Stimulated activated CD4-positive, alpha-beta T cell treated with anti-CD3 and anti-CD28 coated beads, Interleukin-12 subunit alpha, Interleukin-12 subunit beta, amount 100 ng/mL, for 4 hours (primary cell): ENCODE measurements at places on chromosomes 2 and 18.

DNA sequence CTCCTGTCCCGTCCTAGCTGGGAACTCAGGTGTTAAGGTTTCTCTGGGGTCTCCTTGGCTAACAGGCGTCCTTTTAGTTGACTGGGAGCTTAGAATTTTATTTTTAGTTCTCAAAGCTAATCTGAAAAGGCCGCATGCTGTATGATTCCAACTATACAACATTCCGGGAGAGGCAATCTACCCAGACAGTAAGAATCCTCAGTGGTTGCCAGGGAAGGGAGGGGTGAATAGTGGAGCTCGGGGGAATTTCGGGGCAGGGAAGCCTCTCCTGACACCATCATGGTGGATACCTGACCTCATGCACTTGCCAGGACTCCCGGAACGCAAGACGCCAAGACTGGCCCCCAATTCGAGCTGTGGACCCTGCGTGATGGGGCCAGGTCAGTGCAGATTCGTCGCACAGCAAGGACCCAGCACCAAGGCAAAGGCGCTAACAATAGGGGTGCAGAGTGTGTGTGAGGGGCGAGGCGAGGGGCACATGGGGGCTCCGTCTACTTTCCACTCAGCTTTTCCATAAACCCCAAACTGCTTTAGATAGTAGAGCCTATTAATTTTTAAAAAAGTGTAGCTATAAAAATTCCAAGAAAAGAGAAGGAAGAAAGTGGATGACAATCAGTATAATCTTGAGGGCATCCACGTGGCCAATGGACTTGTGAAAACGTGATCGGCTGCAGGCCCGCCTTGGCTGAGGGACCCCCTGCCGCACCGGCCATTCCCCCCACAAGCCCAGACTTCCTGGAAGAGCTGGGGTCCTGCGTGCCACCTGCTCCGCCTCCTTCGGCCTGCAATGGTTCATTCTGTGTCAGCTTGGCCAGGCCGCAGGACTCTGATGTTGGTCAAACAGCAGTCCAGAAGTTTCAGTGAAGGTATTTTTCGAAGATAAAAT is 17.3 kb downstream of the PDCD1 start:
- no peak for DNase-seq

DNA sequence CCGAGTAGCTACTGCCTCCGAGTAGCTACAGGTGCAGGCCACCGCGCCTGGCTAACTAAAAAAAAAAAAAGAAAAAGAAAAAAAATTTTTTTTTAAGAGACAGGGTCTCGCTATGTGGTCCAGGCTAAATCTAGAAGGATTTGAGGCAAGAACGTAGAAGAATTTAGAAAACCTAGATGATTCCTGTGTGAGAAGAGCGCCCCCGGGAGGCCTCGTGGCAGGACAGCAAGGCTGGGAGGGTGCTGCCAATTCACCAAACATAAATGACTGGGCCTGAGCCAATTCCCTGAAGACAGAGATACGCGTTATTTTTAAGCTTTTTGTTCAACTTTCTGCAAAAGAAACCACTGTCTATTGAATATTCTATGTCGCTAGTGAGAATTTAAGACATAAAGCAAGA is 90.1 kb upstream of the TGFA start:
- no peak for DNase-seq

- DNase-seq = no peak
These were observed 21.9 kb downstream of the SLC25A52 start for GRCh38 chr18:31738460-31739407.

- no peak for DNase-seq
These were observed 1.4 kb downstream of the ARID5A start for GRCh38 chr2:96537734-96538486.

DNA sequence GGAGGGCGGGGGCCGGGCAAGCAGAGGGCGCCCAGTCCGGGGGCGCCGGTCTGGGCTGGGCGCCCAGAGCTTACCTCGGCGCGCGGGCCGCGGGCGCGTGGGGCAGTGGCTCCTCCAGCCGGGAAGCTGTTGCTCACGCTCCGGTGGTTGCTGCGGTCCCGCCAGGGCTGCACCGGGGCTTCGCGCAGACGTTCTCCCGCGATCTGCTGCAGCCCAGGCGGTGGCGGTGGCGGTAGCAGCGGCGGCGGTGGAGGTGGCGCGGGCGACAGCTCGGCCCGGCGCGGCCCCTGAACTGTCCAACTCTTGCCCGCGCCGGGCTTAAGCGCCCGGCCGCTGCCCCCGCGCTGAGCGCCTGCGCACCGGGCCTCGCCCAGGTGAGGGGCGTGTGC is 391 bp downstream of the ZNF385B start:
- no peak for DNase-seq

DNA sequence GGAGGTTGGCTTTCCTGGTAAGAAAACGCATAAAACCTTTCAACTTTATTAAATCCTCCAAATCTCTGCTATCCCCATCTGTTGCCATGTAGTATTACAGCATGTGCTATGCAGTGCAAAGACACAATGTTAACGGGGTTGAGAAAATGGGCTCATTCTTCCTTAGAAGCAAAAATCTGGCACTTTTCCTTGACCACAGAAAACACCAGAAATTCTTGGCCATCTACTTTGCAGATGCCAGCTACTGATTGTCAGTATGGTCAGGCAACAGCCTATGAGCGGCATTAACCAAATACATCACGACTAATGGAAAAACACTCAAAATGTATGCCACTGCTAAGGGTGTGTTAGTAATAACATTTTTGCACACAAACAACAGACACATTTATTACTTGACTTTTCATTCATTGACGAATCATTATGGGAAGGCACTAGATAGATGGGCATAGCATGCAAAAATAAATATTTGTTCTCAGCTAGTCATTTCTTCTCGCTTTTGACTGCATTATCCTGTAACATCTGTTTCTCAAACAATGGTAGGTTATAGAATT is 65.2 kb upstream of the CRIM1 start:
- DNase-seq = no peak

GRCh38 chr2:121257480-121257840 is 27.5 kb downstream of the TFCP2L1 start:
- DNase-seq = no peak

GRCh38 chr2:226791056-226791486 is 8.5 kb downstream of the IRS1 start:
- DNase-seq = no peak

- DNase-seq = no peak
These were observed 48.9 kb downstream of the DYNC1I2 start for GRCh38 chr2:171735991-171736710.

DNA sequence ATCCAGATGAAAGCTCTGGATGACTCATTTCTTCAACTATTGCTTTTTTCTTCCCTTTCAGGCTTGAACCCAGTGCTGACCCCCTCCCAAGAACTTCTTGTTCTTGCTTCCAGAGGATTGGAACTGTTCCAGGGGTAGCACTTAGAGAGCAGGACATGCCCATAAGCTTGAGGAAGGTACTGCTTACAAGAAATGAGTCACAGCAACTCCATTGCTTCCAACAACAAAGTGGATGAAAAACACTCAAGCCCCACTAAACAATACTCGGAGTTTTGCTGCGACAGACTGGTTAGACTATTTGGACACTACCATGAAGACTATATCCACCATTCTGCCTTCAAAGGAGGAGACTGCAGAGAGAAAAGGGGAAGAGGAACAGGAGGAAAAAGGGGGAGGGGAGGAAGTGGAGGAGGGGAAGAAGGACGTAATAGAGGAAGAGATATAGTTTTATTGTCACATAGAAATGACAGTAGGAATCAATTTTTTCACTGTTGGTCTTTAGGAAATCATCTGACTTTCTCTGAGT is 1.6 kb upstream of the EPC2 start:
- DNase-seq = no peak

DNA sequence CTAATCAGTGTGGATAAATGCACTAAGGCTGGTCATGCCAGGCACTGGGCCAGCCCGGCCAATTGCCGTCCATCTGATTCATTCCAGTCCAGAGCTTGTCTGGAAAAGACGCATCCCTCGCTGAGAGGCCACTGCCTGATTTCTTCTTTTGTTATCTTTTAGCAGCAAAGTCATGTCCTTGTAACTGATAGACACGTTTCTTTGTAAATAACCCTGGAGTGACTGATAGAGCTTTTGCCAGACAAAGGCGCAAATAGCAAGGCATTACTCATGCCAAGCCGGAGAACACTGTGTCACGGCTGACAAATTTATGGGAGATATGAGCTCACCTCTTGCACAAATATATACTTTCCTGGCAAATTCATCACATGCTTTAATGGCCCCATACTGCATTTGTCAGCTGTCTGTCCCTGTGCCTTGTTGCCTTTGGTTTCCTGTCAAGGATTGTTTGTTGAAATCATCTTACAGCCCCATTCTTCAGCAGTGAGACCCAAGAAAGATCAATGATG is 164.4 kb downstream of the ETAA1 start:
- no peak for DNase-seq

DNA sequence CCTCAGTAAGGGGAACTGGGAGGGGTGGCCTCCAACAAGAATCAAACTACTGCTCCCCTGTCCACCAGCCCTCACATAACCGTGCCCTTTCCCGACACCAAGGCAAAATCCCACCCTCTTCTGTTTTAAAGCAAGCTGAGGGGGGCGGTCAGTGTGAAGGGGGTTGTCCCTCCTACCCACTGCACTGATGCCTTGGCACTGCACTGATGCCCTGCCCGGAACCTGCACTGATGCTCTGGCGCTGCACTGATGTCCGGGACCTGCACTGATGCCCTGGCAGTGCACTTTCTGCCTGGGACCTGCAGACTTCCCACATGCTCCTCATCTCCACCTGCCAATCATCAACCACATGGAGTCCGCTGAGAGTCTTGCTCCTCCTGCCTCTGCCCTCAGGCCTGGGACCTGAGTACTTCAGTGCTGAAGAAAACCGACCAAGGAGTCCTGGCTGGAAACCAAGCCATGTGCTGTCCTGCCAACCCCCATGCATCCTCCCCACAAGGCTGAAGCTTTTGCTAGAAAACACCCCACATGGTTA is 179.5 kb downstream of the SMAD2 start:
- no peak for DNase-seq

DNA sequence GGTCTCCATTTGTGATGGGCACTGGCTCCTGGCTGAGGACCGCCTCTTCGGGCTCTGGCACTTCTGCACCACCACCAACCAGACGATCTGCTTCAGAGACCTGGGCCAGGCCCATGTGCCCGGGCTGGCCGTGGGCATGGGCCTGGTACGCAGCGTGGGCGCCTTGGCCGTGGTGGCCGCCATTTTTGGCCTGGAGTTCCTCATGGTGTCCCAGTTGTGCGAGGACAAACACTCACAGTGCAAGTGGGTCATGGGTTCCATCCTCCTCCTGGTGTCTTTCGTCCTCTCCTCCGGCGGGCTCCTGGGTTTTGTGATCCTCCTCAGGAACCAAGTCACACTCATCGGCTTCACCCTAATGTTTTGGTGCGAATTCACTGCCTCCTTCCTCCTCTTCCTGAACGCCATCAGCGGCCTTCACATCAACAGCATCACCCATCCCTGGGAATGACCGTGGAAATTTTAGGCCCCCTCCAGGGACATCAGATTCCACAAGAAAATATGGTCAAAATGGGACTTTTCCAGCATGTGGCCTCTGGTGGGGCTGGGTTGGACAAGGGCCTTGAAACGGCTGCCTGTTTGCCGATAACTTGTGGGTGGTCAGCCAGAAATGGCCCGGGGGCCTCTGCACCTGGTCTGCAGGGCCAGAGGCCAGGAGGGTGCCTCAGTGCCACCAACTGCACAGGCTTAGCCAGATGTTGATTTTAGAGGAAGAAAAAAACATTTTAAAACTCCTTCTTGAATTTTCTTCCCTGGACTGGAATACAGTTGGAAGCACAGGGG is 5.5 kb downstream of the TMEM37 start:
- no peak for DNase-seq

- DNase-seq = no peak
These were observed 257.3 kb upstream of the RASGRP3 start for GRCh38 chr2:33219114-33219513.

DNA sequence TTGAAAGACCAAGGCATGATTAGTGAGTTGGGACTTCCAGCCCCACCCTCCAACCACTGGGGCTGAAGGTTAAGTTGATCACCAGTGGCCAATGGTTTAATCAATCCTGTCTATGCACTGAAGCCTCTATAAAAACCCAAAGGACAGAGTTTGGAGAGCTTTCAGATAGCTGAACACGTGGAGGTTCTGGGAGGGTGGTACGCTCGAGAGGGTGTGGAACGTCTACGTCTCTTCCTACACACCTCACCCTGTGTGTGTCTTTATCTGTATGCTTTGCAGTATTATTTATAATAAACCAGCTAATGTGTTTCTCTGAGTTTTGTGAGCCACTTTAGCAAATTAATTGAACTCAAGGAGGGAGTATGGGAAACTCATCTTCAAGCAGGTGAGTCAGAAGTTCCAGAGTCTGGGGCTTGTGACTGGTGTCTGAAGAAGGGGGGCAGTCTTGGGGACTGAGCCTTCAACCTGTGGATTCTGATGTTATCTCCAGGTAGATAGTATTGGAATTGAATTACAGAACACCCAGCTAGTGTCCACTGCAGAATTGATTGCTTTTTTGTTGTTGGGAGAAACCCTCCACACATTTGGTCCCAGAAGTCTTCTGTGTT is 20.3 kb downstream of the ACTR3 start:
- peak; percentile 51 for DNase-seq

- DNase-seq = no peak
These were observed 256.6 kb downstream of the LOXHD1 start for GRCh38 chr18:46400449-46400848.

- DNase-seq = no peak
These were observed 11.5 kb downstream of the IGFBP5 start for GRCh38 chr2:216683846-216684245.

DNA sequence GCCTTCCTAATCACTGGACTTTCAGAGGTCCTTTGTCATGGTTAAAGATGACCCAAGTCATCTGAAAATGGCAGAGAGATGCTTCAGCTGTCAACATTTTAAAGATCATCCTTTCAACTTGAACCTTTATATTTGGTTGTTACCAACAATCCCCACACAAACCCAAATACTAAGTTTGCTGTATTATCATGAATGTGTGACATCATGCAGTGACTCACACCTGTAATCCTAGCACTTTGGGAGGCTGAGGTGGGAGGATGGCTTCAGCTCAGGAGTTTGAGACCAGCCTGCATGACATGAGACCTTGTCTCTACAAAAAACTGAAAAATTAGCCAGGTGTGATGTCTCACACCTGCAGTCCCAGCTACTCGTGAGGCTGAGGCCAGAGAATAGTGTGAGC is 55.2 kb upstream of the NRP2 start:
- DNase-seq = no peak

- no peak for DNase-seq
These were observed 915.6 kb downstream of the NRXN1 start for GRCh38 chr2:50116096-50117010.

GRCh38 chr2:241173557-241173956 is 14.9 kb upstream of the ANO7 start:
- no peak for DNase-seq

- no peak for DNase-seq
These were observed 306.5 kb upstream of the NRP2 start for GRCh38 chr2:205375461-205376448.

- DNase-seq = no peak
These were observed 475 bp upstream of the TWIST2 start for GRCh38 chr2:238847419-238847801.

- DNase-seq = no peak
These were observed 19.0 kb downstream of the USP39 start for GRCh38 chr2:85635011-85635410.

- no peak for DNase-seq
These were observed 963.6 kb upstream of the CNTNAP5 start for GRCh38 chr2:123061534-123061933.

- DNase-seq = no peak
These were observed 64.5 kb downstream of the TSPYL6 start for GRCh38 chr2:54191361-54192135.

GRCh38 chr2:172965433-172966212 is 110.0 kb upstream of the MAP3K20 start:
- DNase-seq = no peak

GRCh38 chr2:102724016-102724490 is 37.8 kb upstream of the TMEM182 start:
- no peak for DNase-seq

GRCh38 chr2:48175656-48176055 is 269.4 kb upstream of the FBXO11 start:
- DNase-seq = no peak
